ENCODE measurements at places on chromosomes 13 and 19.

DNA sequence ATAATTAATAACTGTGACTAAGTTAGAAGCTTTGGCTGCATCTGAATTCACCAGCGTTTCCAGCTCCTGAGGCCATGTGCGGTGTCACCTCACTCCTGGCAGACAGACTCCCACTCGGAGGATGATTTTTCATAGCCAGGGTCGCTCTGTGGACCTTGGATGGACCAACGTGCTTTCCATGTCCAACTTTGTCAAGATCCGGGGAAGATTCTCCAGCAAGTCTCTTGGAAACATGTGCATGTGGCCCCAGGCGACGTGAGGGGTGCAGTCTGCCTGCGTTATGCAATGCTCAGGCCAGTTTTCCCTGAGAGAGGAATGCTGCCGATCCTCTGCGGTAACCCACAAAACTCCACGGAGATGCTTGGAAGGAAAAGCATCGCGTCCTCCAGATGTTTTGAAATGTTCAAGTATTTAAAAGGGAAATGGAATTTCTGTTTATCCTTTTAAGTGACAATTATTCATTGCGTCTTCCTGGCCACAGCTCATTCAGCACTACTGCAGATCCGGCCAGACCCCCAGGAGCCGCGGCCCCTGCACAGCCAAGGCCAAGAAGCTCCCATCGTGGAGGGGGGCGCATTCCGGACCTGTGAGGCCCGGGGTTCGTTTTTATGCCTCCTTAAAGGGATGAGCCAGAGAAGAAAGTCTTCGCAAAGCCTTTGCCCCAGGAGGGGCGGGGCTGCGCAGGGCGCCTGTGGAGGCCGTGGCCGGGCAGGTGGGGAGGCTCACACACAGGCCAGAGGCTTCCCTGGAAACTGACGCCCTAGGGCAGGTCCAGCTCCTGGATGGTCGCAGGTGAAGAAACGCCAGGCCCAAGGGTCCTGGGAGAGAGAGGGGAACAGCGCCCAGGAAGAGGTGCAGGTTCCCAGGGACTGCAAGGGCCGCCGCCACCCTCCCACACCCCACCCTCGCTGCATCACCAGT is 46.0 kb downstream of the C13orf46 start:
- no peak for DNase-seq

DNA sequence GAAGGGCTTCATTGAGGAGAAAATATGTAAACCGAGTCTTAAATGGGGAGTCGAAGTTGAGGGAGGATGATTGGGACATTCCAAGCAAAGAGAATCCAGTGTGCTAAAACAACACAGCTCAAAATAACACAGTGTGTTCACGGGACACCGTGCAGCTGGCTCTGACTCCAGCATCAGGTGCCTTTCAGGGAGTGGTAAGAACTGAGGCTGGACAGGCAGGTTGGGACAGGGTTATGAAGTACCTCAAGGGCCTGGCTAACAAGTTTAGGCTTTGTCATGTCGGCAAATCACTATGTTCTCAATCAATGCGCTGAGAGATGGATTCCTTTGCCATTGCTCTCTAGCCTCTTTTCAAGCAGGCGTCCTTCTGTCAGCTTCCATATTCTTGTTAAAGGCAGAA is 27.5 kb upstream of the WDFY2 start:
- no peak for DNase-seq

DNA sequence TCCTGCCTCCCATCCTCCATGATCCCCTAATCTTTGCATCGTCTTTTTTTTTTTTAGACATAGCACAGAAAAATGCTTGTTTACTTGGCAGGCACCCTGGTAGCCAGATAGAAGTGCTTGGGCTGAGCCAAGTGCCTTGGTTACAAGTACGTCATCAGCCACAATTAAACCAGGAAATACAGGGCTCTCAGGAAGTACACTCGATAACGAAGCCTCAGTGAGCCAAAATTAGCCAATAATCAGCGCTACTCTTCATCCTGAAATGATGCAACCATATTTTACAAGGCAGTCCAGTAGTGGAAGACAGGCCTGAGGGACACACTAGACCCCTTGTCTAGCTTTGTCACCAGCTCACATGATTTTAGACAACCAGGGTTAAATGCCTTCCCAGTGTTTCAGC is 194.0 kb upstream of the NBEA start:
- DNase-seq: no peak

- no peak for DNase-seq
Observed at GRCh38 chr19:44891016-44891882, at the start of gene TOMM40. Gene TOMM40 (plus strand): TSS chr19:44891254. CDS start chr19:44891416, 162 bp downstream.

- DNase-seq: no peak
Observed at GRCh38 chr13:61415749-61416148, at the start of gene PCDH20. Gene PCDH20 (minus strand): TSS chr13:61415849. CDS start chr13:61415158, 691 bp downstream.

DNA sequence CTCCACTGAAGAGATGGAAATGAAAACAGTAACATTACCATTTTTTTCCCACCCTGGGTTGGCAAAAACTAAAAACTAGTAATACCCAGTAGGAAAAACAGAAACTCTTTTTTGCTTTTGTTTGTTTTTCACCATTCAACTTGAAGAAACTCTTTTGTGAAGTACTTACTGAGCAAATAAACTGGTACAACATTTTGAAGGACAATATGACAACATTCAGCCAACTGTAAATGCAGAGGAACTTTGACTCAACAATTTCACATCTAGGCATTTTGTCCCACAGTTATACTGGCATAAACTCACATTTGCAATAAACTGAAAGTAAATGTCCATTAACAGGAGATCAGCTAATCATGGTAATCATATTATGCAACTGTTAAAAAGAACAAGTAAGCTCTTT is 152.5 kb downstream of the RNF17 start:
- no peak for DNase-seq

GRCh38 chr13:27171244-27171826 is at the start of gene USP12:
Gene USP12 (minus strand): TSS chr13:27171811. CDS start chr13:27171639, 172 bp downstream.
- DNase-seq: peak; percentile 48

DNA sequence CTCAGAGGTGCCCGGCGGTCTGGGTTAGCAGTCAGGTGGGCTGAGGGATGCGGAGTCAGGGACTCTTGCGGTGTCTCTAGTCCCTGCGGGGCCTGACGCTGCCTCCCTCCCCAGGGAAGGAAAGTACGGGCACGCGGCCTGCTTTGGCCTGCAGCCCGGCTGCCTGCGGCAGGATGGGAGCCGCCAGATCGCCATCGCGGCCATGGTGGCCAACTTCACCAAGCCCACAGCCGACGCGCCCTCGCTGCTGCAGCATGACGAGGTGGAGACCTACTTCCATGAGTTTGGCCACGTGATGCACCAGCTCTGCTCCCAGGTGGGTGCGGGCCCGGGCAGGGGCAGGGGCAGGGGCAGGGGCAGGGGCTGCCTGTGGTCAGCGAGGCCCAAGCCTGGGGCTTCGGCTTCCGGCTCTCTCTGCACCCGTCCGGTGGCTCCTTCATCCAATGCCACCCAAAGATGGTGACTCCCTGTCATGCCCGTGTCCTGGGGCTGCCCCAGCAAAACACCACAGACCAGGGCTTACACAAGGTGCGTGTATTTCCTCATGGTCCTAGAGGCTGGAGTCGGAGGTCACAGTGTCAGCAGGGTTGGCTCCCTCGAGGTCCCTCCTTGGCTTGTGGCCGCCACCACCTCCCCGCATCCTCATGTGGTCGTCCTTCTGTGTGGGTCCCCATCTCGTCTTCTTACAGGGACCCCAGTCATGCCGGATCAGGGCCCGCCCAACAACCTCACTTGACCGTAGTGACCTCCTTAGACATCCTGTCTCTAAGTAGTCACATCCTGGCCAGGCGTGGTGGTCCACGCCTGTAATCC is 11.3 kb upstream of the ZNF554 start:
- DNase-seq: no peak

DNA sequence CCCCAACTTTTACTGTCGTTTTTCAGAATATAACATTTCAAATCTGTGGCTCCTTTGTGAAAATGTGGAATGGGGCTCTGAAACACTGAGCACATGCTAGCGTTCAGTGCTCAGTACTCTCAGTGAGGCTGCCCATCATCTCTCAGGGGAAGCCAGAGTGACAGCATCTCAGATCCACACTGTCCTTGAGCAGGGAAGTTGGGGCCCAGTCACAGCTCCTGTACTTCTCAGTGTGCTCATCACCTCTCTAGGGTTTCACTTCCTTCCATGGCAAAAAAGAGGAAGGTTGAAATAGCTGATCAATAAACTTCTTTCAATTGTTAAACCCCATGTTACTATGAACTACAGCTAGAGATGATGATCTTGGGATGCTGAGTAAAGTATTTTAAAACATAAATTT is 565.9 kb upstream of the SPRY2 start:
- no peak for DNase-seq

GRCh38 chr13:106172176-106172905 is 363.1 kb downstream of the EFNB2 start:
- no peak for DNase-seq

GRCh38 chr13:40341501-40341900 is 324.9 kb downstream of the FOXO1 start:
- no peak for DNase-seq

DNA sequence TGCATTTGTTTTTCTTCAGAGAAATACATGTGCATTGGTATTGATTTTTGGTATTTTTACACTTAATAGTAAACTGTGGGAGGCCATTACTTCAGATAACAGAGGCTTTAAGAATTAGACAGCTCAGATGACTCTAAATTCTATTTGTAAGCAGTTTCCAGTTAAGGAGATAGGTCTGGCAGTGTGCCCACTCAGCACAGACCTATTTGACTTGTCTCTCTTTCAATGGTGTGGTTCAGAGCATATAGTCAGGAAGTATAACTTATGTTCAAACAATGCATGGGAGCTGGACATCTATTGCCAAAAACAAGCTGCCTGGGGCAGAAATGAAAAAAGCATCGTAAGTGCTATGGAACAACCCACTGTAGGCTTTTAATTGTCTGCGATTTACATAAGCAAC is 370.7 kb downstream of the HS6ST3 start:
- DNase-seq: no peak

DNA sequence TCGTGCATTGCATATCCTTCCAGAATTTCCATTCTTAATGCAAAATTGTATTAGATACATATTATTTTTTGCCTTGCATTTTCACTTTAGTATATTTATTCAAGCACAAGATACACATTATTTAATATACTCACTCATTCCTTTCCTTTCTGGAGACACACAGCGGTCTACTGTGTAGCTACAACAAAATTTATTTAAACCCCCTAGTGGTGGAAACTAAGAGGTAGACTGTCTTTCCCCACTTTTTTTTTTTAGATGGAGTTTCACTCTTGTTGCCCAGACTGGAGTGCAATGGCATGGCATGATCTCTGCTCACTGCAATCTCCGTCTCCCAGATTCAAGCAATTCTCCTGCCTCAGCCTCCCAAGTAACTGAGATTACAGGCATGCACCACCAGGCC is 2040.3 kb upstream of the PCDH20 start:
- DNase-seq: no peak

Data from stimulated activated naive CD8-positive, alpha-beta T cell treated with anti-CD3 and anti-CD28 coated beads, Interleukin-15, amount 100 ng/mL, for 72 hours (primary cell).